ENCODE measurements at places on chromosomes 5 and 9.

GRCh38 chr9:117779760-117780159 is 75.6 kb downstream of the TLR4 start:
- DNase-seq, result no peak

- DNase-seq, result no peak
Measured at GRCh38 chr5:155082401-155082800, 68.8 kb downstream of the KIF4B start.

DNA sequence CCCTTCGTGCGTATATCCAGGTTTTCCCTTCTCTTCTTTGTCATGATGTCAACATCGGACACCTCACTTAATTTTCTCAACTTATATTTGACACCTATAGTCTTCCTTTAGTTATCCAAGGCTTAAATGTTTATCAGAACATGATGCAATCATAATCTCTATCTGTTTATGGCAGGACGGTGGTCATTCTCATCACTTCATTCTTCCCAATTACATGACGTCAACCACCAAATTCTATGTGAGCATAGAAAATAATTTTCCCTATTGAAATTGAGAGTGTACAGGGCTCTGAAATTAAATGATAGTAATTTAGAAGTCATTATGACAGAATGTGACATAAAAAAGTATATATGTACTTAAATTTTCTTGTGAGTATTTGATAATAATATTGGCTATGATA is 345.4 kb downstream of the CDH9 start:
- no peak for DNase-seq

DNA sequence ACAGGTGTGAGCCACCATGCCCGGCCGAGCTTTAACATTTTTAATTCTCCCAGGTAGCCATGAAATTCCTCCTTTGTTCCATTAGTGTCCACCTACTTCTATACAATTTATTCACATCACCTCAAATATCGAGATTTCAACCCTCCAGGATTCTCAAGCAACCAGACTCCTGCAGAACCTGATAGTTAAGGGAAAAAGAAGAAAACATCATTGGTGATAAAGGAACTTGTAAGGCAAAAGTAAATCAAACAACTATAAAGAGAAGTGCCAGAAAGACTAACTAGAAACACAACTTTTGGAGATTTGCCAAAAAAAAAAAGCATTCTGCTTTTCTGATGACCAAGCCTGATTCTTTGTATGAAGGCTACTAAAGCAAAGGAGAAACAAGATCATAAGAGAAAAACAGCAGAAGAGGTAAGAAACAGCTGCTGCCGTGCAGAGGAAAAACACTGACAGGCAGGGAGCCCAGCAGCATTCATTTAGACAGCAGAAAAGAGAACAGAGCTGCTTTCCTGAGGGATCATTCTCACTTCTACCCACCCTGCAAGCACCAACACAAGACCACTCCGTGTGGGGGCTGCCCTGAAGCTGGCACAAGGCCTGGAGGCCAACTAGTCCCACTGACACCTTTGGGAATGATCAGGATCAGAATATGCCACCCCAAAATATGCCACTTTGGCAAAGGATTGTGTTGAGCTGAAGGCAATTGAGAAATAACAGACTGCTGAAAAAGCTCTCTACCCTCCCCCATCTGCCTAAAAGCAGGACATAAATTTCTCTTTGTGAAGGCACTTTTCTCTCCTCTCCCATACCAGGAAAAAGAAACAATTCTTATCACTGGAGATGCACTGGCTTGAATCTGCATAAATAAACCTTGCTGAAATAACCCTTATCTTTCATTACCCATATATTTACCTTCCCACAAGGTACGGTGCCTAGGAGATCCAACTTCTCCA is 75.1 kb downstream of the ALDH7A1 start:
- no peak for DNase-seq

- DNase-seq, result no peak
Measured at GRCh38 chr5:175219366-175219765, 224.6 kb downstream of the DRD1 start.

- no peak for DNase-seq
Measured at GRCh38 chr9:20065796-20066700, 277.2 kb upstream of the SLC24A2 start.

- DNase-seq, result no peak
Measured at GRCh38 chr9:87684627-87685219, 41.2 kb upstream of the CTSL start.

DNA sequence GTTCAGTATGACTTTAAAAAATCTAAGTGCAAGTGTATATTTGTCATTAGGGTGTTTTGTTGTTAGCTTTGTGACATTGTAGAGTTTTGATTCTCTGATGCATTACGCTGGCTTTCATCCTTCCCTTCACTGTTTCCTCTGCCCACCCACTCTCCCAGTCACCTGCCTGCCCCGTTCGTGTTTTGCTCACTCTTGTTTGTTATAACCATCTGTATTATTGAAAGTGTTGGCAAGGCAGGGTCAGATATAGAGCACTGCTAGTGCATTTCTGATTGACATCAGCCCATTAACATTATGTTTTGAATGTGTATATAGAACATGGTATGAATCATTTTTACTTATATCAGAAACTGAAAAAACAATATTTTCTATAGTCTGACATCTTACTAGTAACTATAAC is 27.3 kb downstream of the SCGB3A1 start:
- no peak for DNase-seq

- DNase-seq, result no peak
Measured at GRCh38 chr9:6915635-6916034, 157.9 kb downstream of the KDM4C start.

DNA sequence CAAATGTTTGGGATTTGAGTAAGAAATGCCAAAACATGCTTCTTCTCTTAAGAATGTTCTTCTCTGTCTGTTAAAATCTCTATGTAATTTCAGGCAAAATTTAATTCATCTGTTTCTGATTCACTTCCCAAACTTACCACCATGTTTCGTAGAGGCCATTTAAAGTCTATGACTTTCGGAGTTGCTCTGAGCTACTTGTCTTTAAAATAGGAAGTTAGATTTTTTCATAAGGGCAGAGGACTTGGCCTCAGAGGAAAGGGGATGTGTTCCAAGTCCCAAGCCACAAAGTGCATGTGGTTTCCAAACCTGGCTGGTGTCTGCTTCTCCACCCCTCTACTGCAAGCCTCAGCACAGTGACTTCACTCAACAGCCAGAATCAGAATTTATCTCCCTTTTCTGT is 111.3 kb upstream of the ADRA1B start:
- no peak for DNase-seq

- DNase-seq, result no peak
Measured at GRCh38 chr5:27458287-27458686, 419.9 kb upstream of the CDH9 start.

Data from activated T-helper 1 cell treated with anti-CD3 and anti-CD28 coated beads, Interleukin-2, amount 50 U/mL, for 16 hours (primary cell).